Left kidney (tissue), 8 donors: ENCODE measurements at places on chromosomes 7 and 10. TPM values are rescaled to one million over a fixed set of nuclear protein-coding genes. Genes with fewer than 3 reads are reported as not detected.

H2BK1 gene
- polyA plus RNA-seq: not detected

BZW2 gene
- 84.2 TPM for polyA plus RNA-seq

BMPER gene
- polyA plus RNA-seq: 22.7 TPM

DLG5 gene
- polyA plus RNA-seq: 51.4 TPM

DNA sequence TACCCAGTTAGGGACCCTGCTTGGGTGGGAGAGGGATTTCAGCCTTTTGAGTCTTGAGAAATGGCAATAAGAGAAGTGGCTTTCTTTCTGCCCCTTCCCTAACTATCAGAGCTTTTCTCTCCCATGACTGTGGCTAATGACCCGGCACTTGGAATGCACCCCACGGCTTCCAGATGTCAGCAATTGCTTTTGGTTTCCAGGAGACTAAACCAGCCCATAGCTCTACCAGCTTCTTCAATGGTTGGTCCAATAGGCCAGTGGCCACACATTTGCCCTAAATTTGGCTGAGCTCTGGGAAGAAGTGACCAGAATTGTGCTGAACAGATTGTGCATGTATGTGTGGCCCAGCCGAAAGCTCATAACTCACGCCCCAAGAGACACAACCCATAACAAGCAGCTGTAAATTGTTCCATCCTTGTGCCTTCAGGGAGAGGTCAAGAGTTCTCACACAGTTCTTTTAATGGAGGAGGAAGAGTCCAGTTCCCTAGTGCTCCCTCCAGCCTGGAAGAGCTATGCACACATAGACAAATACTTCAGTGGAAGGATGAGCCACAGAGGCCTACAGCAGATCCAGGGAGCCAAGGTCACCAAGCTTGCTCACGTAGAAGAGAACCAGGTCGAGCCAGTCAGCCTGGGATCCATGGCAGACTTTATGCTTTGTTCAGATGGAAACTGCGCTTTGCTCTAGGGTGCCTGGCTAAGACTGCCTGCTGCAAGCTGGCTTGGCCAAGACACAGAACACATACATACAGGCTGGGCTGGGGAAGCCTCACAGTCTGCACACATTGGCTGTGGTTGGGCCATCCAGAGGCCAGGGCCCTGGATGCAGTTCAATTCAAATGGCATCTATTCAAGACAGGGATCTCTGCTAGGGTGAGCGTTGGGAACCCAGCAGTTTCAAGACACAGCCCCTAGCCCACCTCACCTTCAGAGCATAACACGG, 131.8 kb upstream of the HABP2 start:
- no peak for DNase-seq
